Activated CD8-positive, alpha-beta T cell treated with anti-CD3 and anti-CD28 coated beads, Interleukin-2, amount 10 ng/mL, durations not matched to agents 7 days and 5 days (primary cell): ENCODE measurements at places on chromosomes 7 and 10. TPM values are rescaled to one million over a fixed set of nuclear protein-coding genes. Genes with fewer than 3 reads are reported as not detected.

The KIF11 gene
- total RNA-seq, result 85.2 TPM

The DKK1 gene
- not detected for total RNA-seq

The CHPF2 gene
- total RNA-seq, result 36.1 TPM

The TMEM26 gene
- not detected for total RNA-seq

GRCh38 chr10:58662314-58662713, 149.6 kb downstream of the BICC1 start:
- no peak for DNase-seq
- H3K4me3 ChIP-seq, result no peak overlapping the region
- no peak overlapping the region for H3K27ac ChIP-seq

DNA sequence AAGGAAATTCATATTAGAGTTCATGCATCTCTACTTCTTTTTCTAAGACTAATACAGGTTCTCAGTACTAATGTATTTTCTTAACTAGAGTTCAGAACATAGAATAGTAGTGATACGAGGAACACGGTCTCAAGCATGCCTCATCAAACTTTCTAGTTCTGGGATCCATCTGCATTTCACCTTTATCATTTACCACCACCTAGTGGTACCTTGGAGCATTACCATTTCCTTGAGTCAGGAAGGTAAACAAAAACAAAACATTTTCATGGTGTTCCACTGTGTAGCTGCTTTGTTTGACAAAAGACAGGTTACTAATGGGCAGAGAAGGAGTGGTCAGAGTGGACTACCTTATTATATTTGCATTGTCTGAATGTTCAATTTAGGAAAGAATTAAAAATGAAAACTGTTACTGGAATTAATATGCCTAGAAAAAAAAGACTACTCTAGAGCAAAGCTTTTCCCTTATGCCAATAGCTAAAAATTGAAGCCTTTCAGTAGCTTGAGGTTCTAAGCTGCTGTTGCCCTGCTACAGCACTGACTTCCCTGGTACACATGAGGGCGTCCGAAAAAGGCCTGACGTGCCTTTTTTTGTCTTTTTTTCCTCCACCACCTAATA, 44.5 kb downstream of the STARD3NL start:
- H3K4me1 ChIP-seq, result peaks cover 76% of the 10 kb centered on the region
- DNase-seq, result peak; percentile 57
- H3K27ac ChIP-seq, result no peak overlapping the region
- peaks cover 67% of the 10 kb centered on the region for H3K36me3 ChIP-seq
- no peak overlapping the region for H3K4me3 ChIP-seq

DNA sequence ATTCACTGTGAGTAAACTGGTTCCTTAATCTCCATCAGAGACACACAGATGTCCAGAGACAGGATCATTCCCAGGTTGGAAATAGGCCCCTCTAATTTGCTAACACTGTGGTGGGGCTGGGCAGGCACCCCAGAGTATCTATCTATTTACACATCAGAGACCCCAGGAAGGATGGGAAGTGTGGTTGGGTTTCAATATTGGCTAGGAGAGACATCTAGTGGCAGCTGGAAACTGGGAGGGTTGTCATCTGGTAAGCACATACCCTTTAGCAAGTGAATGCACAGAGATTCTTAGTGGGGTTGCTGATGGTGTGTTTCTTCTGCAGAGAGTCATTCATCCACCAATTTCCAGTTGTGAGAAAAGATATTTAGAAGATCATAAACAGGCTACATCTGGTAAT, 36.0 kb upstream of the NRG3 start:
- DNase-seq, result no peak
- H3K27ac ChIP-seq, result no peak overlapping the region
- no peaks in the 10 kb centered on the region for H3K4me1 ChIP-seq
- no peak overlapping the region for H3K4me3 ChIP-seq
- H3K27me3 ChIP-seq, result no peaks in the 10 kb centered on the region

- peaks cover 9% of the 10 kb centered on the region for H3K36me3 ChIP-seq
- peaks cover 11% of the 10 kb centered on the region for H3K4me1 ChIP-seq
- DNase-seq, result no peak
- no peak overlapping the region for H3K4me3 ChIP-seq
- no peaks in the 10 kb centered on the region for H3K27me3 ChIP-seq
- H3K27ac ChIP-seq, result no peak overlapping the region
Measured at GRCh38 chr10:74419491-74419951, 268.5 kb downstream of the ADK start.

- no peak for DNase-seq
- H3K27me3 ChIP-seq, result peaks cover 19% of the 10 kb centered on the region
- peak overlapping the region; percentile 89 for H3K4me3 ChIP-seq
- peaks cover 6% of the 10 kb centered on the region for H3K36me3 ChIP-seq
- H3K4me1 ChIP-seq, result peaks cover 37% of the 10 kb centered on the region
- peak overlapping the region; percentile 95 for H3K27ac ChIP-seq
Measured at GRCh38 chr10:22437620-22438588, 92.6 kb downstream of the SPAG6 start.

DNA sequence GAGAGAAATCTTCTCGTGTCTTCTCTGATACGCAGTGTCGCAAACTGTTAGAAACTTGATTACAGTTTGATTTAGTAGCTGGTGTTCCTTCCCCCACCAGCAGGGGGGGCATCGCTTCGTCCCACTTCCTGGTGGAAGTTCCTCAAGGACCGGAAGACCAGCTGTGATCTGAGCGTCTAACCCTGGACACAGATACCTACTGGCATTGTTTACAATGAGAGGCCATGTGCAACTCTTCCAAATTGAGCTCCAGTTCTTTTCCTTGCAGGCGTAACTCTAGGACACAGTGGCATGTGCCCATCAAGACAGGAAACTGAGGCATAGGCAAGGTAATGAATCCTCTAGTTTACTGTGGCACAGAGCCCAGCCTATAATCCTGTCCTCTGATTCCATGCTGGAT, 219.0 kb downstream of the CCDC3 start:
- H3K4me1 ChIP-seq, result peaks cover 4% of the 10 kb centered on the region
- H3K27ac ChIP-seq, result no peak overlapping the region
- no peaks in the 10 kb centered on the region for H3K27me3 ChIP-seq
- H3K36me3 ChIP-seq, result no peaks in the 10 kb centered on the region
- DNase-seq, result peak; percentile 48

- DNase-seq, result no peak
- H3K4me3 ChIP-seq, result no peak overlapping the region
- no peaks in the 10 kb centered on the region for H3K36me3 ChIP-seq
- H3K27ac ChIP-seq, result no peak overlapping the region
- H3K27me3 ChIP-seq, result no peaks in the 10 kb centered on the region
Measured at GRCh38 chr10:127441350-127442219, 107.5 kb upstream of the NPS start.

GRCh38 chr10:70820976-70821750, 5.4 kb downstream of the SGPL1 start:
- H3K4me1 ChIP-seq, result peaks cover 11% of the 10 kb centered on the region
- peaks cover 11% of the 10 kb centered on the region for H3K36me3 ChIP-seq
- H3K27me3 ChIP-seq, result no peaks in the 10 kb centered on the region
- DNase-seq, result no peak
- no peak overlapping the region for H3K27ac ChIP-seq

DNA sequence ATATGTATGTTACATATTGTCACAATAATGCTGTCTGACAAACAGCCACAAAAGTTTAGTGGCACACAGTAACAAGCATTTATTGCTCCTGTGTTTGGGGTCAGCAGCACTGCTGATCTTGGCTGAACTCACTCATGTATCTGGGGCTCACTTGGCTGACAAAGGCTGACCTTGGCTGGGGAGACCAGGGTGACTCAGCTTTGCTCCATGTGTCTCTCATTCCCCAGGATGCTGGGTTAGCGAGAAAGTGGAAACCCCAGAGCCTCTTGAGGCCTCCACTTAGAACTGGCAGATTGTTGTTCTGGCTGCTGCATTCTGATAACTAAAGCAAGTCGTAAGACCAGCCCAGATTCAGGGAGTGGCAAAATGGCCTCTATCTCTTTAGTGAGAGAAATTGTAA, 217.3 kb upstream of the HABP2 start:
- H3K36me3 ChIP-seq, result no peaks in the 10 kb centered on the region
- no peak for DNase-seq
- no peak overlapping the region for H3K27ac ChIP-seq
- no peak overlapping the region for H3K4me3 ChIP-seq

DNA sequence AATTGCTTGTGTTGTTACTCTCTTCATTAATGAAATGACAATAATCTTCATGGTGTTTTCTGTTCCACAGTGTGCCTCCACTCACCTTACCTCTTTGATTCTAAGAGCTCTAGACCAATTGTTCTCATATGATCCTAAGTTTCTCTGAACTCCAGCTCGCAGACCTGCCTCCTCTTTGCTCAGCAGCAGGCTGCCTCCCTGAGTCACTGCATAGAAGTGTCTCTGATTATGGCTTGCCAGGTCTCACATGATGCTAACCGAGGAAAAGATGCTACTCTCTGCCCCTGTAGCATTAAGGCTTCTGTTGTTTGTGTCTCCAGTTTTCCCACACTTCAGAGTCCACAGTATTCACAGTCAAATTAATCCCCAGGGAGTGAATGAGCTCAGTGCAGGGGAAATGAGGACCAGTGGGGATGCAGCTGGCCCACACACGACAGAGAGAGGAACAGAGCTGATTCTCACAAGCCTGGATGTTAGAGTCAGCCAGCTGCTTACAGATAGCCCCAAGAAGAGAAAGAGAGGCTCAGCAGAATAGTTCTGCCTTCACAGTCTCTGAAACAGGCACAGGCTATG, 145.9 kb upstream of the EGR2 start:
- no peak for DNase-seq
- no peaks in the 10 kb centered on the region for H3K36me3 ChIP-seq
- no peak overlapping the region for H3K27ac ChIP-seq
- H3K4me3 ChIP-seq, result no peak overlapping the region

- DNase-seq, result no peak
- H3K4me3 ChIP-seq, result no peak overlapping the region
- H3K36me3 ChIP-seq, result no peaks in the 10 kb centered on the region
- H3K27ac ChIP-seq, result no peak overlapping the region
- H3K27me3 ChIP-seq, result no peaks in the 10 kb centered on the region
Measured at GRCh38 chr7:134028853-134029252, 98.3 kb upstream of the LRGUK start.

DNA sequence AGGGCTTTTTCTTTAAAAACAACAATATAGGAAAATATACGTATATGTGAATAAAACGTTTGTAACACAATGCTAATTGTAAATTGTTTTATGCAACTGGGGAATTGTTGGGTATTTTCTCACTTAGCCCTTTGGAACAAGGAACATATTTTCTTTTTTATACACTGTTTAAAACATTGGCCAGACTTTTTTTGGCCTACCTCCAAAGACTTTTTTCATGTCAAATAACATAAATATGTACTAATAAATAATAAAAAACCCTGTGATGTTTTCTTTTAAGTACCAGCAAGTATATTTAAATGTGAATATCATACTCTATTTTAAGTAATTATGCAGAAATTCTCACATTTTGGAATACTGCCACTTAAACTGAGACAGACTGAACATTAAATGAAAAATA, 15.7 kb downstream of the TMEM106B start:
- no peak overlapping the region for H3K27ac ChIP-seq
- peaks cover 66% of the 10 kb centered on the region for H3K36me3 ChIP-seq
- H3K4me1 ChIP-seq, result peaks cover 42% of the 10 kb centered on the region
- DNase-seq, result no peak
- H3K4me3 ChIP-seq, result no peak overlapping the region
- no peaks in the 10 kb centered on the region for H3K27me3 ChIP-seq

GRCh38 chr7:115410972-115411686, 489.2 kb downstream of the MDFIC start:
- H3K27me3 ChIP-seq, result peaks cover 2% of the 10 kb centered on the region
- H3K36me3 ChIP-seq, result no peaks in the 10 kb centered on the region
- no peak for DNase-seq
- H3K4me1 ChIP-seq, result peaks cover 7% of the 10 kb centered on the region

DNA sequence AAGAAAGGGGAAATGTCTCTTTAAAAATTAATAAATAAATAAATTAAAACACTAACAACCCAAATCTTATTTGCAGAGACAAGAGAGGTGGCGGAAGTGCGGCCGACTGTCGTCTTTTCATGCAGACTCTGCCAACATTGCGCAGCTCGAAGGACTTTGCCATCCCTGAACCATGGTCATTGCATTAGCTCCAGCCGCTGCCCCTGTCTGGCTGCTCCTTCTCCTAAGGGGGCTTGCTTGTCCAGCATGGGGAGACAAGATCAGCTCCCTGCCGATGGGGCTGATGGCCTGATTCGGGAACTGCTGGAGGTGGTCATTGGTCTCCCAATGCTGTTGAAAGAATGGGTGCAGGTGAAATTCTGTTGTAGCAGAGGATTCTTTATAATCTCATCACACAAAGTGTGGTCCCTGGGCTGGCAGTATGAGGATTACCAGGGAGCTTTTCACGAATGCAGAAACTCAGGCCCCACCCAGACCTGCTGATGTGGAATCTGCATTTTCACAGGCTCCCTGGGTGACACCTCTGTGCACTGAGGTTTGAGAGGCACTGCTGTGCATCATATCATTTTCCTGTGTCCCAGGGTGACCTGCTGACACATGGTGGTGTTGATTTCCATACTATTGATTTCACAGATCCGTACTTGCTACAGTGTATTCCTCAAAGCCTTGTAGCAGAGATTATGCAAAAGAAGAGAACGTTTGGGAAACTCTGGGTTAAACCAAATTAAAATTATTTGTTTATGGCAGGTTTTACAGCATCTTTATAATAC, 172.4 kb upstream of the ZMIZ1 start:
- no peaks in the 10 kb centered on the region for H3K36me3 ChIP-seq
- no peak overlapping the region for H3K27ac ChIP-seq
- no peaks in the 10 kb centered on the region for H3K27me3 ChIP-seq
